Fibroblast of lung (primary cell): ENCODE measurements at places on chromosomes 7 and 10.
A peak's percentile ranks its signal among the peaks of the same experiment; 100 is the strongest.

DNA sequence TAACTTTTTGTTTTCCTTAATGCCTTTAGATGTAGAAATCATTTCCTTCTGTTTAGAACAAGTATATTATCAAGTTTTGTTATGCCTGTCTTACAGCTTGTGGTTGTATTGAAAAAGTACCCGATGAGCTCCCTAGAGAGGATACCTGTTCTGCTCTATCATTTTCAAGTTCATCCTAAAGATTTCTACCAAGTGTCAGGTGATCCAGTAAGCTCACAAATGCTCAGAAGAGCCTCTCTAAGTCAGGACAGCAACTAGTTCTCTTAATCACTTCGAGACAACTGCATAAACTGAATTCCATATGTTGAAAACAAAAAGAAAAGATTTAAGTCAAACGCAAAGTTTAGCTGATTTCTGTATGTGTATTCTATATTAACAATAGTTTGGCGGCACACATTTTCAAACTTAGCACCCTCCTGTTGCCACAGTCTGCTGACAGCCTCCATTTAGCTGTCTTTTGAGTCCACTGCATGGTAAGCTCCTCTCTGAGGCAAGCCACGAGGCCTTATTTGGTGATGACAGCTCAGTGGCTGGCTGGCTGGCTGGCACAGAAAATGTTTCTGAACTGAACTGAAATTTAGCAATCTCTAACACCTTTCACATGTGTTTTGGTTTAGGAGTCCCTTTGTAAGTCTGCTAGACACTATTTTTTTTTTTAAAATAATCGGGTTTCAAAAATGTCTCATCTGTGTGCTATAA lies 59.4 kb downstream of the SEMA3C start:
- peak overlapping the region; percentile 34 for H3K27ac ChIP-seq
- no peaks in the 10 kb centered on the region for H3K36me3 ChIP-seq
- no peaks in the 10 kb centered on the region for H3K27me3 ChIP-seq
- H3K4me3 ChIP-seq, result no peak overlapping the region
- DNase-seq, result peak; percentile 50

DNA sequence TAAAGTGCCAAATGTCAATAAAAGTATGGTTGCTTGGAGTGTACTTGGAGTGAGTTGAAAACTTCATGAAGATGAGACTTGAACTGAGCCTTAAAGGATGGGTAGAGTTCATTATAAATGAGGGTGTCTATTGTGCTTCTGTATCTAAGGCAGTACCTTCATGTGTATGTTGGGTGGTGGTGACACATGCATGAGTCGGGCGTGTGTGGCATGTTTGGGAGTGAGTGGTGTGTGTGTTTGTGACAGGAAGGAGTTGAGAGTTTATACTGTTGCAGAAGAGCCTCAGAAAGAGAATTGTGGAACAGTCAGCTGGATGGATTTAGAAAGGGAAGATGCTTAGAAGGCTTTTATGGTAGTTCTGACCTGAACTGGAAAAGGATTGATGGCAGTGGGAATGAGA lies 6.0 kb upstream of the ZRANB1 start:
- H3K36me3 ChIP-seq, result no peaks in the 10 kb centered on the region
- no peaks in the 10 kb centered on the region for H3K27me3 ChIP-seq
- no peak overlapping the region for H3K27ac ChIP-seq
- no peak for DNase-seq
- H3K4me1 ChIP-seq, result peaks cover 8% of the 10 kb centered on the region

DNA sequence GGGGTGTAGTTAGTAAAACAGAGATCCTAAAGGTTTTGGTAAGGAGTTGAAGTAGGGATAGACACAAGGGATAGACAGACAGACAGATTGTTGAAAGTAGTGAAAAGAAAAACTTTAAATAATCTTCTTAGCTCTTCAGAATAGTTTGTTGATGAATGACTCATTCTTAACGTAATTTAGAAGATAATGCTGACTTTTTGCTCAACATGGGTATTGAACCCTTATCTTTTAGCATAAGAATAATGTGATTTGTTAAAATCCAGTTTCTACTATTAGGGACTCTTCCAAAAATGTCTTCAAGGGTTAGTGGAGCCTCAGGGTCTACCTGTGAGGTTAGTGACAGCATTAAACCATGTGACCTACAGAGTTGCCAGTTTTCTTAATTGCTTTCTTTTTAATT lies 411.2 kb downstream of the ETV1 start:
- no peaks in the 10 kb centered on the region for H3K36me3 ChIP-seq
- no peak overlapping the region for H3K27ac ChIP-seq
- no peaks in the 10 kb centered on the region for H3K4me1 ChIP-seq
- no peaks in the 10 kb centered on the region for H3K27me3 ChIP-seq
- no peak for DNase-seq
- no peak overlapping the region for H3K4me3 ChIP-seq

DNA sequence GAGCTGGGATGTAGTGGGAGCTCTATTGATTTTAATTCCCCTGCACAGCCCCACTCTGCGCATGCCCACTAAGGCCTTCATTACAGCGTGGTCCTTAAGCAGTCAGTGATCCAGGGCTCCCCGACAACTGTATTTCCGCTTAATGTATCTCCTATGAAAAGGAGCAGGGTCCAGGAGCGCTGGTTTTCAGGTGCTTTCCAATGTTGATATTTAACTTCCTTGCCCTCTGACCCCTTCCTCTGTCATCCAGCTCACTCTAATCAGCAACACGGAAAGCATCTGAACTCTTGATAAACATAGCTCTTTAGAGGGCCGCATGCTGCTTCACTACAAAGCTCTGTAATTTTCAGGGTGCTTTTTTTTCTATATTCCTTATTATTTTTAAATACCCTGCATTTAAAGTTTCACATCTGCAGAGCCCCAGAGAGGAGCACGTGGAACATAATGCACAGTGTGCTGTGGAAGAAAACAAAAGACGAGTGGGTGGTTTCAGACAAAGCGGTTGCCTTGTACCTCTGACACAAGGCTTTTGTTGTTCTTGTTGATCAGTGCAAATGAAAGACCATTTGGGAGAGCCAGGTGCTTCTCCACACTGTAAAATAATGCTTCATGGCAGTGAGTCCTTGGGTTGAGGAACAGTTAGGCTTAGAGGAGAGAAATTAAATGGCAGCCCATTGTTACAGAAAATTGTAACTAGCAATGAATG lies 465.9 kb upstream of the CELF2 start:
- H3K4me1 ChIP-seq, result no peaks in the 10 kb centered on the region
- H3K27ac ChIP-seq, result no peak overlapping the region
- no peaks in the 10 kb centered on the region for H3K36me3 ChIP-seq
